SJSA1 (cell line): ENCODE measurements at places on chromosomes 5 and 9.

GRCh38 chr5:143218517-143219170 is 184.8 kb downstream of the NR3C1 start:
- DNase-seq: no peak

DNA sequence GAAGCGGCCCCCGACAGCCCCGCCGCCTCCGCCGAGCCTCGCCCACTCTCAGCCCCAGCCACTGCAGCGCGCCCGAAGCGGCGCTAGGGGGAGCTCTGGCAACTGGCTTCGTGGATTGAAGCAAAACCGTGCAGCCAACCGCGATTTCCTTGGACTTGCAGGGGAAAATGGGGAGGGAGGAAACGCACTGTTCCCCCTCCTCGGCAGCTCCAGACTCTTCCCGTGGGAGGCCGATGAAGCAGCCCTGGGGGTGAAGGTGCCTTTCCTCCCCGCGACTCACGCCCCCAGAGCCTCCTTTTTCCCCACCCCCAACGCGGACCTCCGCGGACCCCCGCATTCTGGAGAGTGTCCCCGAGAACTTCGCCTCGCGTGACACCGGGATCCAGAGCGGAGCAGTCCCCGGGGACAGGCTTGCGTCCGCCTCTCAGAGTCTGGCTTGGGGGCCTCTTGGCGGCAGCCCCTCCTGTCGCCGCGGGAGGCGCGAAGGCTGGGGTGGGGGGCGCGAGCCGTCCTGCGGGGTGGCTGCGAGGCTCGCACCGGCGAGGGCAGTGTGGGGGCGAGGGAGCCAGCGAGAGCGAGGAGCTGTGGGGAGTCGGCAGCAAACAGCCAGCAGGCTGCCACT is 3.8 kb downstream of the IER5L start:
- DNase-seq: peak; percentile 83

- no peak for DNase-seq
Observed at GRCh38 chr9:138115506-138115905, 237.9 kb downstream of the CACNA1B start.

- DNase-seq: no peak
Observed at GRCh38 chr9:83240671-83241070, 177.7 kb upstream of the RASEF start.

DNA sequence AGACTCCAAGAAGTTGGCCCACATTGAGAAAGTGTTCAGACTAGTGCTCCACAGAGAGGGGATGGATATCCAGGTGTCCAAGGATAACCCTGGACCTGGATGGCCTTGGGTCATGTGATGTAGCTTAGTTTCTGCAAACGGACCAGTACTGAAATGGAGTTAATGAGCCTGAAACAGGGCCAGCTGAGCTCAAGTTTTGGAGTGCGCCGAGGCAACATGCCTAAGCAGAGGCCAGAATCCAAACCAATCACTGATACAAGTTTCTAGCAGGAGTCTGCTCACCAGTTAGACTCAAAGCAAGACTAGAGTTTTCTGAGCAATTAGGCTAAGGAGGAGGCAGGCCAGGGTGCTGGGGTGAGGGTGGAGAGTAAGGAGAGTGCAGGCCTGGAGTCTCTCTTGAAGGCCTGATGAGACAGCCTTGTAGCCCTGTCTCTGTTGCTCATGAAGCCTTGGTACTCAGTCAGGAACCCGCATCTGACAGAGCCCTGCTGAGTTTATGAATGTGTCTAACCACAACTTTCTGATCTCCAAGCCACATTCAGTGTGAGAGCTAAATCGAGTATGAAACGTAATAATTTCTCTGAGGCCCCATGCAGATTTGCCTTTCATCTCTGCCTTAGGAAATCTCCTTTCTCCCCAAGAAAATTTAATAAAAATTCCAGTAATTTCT is 68.9 kb upstream of the EQTN start:
- no peak for DNase-seq
